Dermis microvascular lymphatic vessel endothelial cell (primary cell): ENCODE measurements at places on chromosomes 16 and 17. TPM values are rescaled to one million over a fixed set of nuclear protein-coding genes. Genes with fewer than 3 reads are reported as not detected.

NUPR1 gene
- 1.4 and 9.0 TPM in 2 replicates for total RNA-seq

DNA sequence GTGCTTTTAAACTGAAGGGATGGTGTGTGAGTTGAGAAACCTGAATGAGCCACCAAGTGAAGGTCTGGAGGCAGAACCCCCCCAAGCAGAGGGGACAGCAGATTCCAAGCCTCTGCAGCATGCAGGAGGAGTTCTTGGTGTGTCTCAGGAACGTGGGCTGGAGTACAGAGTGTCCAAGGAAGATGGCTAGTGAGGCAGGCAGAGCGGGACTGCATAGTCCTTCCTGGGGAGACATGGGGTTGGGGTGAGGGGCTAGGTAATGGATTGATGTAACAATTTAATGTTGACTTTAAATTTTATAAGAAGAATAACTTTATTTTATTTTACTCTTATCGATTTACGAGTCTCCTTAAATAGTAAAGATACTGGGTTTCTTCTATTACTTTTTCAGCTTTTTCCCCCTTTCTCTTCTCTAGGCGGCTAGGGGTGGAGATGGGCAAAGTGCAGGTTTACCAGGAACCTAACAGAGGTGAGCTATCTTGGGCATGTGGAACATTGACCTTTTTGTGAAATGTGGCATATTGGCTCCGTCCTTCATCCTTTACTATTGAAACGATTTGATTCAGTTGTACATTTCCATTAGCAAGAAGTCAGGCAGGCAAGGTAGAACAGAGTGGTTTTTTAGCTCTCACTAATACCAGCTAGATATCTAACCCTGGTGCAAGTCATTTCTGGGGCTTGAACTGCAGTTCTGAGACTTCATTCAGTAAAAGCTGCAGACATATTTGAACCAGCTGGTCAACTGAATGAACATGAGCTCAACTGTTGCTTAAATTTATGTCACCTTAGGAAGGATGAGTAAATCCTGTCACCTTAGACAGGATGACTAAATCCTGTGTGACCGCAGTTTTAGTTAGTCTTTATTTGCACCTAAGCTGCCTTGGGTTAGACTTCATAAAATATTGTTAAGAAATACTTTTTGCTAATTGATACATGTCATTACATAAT is 9.2 kb downstream of the PRPSAP2 start:
- DNase-seq, result no peak

GRCh38 chr16:5504064-5504781 is 406.6 kb upstream of the EEF2KMT start:
- no peak for DNase-seq

DNA sequence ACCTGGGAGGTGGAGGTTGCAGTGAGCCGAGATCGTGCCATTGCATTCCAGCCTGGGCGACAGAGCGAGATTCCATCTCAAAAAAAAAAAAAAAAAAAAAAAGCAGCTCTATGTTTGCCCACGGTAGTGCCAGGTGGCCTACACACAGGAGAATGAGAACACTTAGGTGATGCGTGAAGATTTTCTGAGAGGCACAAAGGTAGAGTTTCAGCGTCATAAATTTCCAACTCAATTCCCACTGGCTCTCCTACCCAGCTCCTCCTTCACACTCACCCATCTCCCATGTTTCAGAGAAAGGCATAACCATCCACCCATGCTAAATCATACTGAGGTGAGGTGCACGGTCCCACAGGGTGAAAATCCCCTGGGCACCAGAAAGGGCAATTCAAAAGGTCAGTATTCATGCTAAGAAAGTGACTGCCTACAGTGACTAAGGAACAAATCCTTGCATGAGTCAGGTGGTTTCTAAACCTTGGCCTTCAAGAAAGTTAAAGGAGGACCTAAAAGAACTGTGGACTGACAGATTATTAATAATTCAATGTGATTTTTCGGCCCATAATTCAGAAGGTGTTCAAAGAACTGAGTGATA is 4.8 kb downstream of the DCAKD start:
- no peak for DNase-seq

DNA sequence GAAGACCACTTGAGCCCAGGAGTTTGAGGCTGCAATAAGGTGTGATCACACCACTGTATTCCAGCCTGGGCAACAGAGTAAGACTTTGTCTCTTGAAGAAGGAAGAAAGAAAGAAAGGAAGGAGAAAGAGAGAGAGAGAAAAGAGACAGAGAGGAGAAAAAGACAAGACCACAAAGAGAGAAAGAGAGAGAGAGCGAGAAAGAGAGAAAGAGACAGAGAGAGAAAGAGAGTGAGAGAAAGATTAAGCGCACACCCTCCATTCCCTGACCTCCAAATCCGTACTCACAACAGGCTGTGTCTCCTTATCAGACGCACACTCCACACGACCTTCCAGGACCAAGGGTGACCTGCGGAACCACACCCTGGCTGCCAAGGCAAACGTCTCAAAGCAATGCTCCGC is 19.6 kb downstream of the KLHDC4 start:
- DNase-seq, result no peak

DNA sequence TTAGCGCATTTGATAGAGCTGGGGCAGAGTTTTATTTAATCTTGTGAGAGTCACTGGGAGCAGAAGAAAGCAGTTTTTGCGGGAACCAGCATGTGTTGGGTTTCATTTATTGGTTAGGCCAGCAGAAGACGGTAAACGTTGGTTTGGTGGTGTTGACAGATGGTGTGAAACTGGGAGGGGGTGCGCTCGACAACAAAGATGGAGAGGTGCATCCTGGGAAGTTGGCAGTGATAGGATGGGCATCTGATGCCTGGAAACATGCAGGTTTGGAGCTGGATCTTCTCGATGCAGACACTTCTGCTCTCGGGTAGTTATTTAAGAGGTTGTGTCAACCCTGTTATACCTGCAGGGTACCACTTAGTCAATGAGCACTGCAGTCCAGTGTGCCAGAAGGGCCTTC is 24.9 kb upstream of the CLEC18A start:
- no peak for DNase-seq

DNA sequence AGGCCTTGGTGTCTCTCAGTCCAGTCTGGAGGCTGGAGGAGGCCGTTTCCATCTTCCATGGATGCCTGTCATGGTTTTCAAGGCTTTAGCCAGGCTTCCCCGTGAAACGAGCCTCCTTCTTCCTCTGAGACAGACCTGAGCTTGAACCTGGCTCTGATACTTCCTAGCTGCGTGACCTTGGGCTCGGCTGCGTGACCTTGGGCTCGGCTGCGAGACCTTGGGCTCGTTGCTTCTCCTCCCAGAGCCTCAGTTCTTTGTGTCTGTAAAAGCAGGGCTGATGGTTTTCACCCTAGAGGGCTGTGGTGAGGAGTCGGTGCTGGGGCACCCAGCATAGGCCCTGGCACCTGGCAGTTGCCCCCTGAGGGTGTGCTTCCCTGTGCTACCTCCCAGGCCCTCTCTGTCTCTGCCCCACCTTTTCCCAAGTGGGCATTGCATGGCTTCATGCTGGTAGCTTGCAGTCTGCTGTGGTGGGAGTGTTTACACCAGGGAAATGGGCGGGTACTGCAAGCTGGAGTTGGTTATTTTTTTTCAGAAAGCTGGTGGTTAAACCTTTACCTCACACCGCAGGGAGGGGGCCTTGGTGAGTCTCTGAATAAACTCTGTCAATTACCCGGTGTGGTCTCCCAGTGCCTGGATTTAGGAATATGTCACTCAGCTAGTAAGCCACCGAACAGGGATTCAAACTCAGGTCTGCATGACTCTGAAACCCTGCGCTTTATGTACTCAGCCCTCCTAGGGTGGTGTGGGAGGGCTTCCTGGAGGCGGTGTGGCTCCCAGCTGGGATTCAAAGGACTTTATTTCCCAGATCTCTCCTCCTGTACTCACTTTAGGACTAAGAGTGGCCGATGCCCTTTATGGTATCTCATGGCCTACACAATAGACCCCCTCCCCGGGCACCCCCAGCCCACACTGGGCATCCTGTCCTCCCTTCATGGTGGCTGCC is 129.0 kb upstream of the CIBAR2 start:
- no peak for DNase-seq

AMFR gene
- 251 and 306 TPM in 2 replicates for total RNA-seq

CDH8 gene
- not detected in 2 replicates for total RNA-seq

NLGN2 gene
- total RNA-seq, result 1.4 and 3.0 TPM in 2 replicates

SMIM36 gene
- not detected in 2 replicates for total RNA-seq

- no peak for DNase-seq
These were observed 117.5 kb downstream of the FTO start for GRCh38 chr16:53821487-53821886.

- DNase-seq, result peak; percentile 10
These were observed 185.3 kb upstream of the CACNG3 start for GRCh38 chr16:24070851-24071250.

KRTAP2-1 gene
- total RNA-seq, result not detected in 2 replicates
